ENCODE measurements at places on chromosomes 12 and 14. TPM values are rescaled to one million over a fixed set of nuclear protein-coding genes. Genes with fewer than 3 reads are reported as not detected.

DNA sequence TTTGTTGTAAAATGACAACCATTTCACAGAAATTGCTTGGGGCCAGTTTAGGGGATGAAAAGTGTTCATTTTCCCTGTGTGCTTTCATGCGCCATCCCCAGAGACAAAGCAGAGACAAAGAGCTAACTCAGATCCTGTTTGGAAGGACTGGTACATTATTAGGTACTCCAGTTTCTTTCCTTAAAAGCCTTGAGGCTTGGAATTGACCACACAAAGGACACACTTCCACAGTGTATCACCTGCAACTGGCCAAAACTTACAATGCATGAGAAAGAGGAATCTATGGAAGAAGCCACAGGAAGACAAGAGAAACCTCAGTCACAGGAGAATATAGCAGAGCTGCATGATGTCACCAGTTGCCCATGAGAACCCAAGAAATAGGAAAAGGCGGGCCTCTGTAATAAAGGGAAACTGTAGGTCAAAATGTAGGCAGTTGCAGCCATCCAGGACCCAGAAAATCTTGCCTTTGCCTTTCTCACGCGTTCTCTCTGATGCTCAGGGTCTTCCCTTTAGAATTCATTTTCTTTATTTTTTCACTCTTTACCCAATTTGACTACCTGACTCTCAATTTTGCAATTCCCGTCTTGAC lies 339.0 kb downstream of the RMST start:
- DNase-seq: no peak

The PRKAG1 gene
- total RNA-seq: 50.7 TPM

The ANO4 gene
- total RNA-seq: 6.2 TPM

The CMA1 gene
- not detected for total RNA-seq

Measured in A673 (cell line).